ENCODE measurements at places on chromosomes 7 and 10.

DNA sequence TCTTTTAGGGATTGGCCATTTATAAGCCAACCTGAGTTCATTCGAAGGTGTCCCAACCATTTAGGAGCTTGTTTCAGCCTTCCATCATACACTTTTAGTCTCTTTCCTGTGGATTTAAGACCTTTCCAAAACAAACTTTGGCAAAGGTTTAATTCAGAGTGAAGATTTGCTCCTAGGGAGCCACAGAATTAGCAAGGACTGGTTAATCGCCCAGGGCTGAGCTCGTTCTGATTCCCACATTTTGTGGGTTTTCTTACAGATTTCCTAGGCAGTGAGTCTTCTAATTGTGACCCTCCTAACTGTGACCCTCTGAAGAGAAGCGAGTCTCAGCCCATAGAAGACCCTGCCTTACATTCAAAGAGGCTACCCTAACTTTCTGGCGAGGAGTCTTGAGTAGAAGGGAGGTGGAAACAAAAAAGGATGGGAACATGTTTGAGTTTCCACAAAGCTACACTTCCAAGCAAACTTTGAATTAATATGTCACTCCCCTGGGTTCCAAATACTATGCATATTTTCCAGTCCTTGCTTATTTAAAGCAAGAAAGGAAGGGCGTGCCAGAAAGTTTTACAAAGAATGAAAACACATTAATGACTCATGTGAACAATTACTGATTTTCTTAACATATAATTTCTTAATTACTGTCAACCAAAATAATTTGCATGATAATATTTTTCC, 118.3 kb downstream of the ARID5B start:
- DNase-seq: no peak

GRCh38 chr10:90887555-90887954, 15.8 kb downstream of the RPP30 start:
- no peak for DNase-seq

GRCh38 chr10:14564268-14564744, 210.4 kb downstream of the FAM107B start:
- no peak for DNase-seq

- DNase-seq: no peak
Measured at GRCh38 chr10:121531076-121531829, 67.0 kb downstream of the FGFR2 start.

DNA sequence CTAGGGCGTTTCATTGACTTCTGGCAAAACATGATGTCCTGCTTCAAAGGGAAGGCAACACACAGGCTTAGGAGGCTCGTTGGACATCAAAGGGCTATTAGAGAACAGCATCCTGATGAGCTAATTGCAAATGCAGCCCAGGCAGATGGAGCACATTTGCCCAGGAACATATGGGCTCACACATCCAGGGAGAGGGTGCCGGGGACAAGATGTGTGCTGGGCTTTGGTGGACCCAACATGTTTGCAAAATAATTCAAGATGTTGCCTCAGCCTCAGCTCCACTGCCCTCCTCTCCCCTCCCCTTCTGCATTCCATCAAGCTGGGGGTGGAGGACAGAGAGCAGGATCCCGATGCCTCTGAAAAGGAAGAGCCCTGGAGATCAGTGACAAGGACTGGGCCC, 217.1 kb upstream of the ZMIZ1 start:
- no peak for DNase-seq

DNA sequence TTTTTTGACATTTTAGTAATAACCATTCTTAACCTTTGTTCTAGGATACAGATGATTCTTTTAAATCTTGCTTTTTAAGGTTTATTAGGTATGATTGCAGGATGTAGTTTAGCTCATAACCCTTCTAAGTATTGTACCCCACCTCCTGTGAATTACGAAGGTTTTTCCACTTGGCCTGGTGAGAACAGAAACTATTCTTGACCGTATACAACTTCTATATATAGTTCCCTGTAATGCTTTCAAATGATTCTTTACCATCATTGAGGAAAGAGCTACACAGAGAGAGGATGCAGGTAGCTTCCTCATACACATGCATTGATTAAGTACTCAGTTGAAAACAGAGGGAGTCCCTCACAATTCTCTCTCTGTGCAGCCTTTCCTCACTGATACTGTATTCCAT, 86.3 kb downstream of the PALS2 start:
- no peak for DNase-seq

DNA sequence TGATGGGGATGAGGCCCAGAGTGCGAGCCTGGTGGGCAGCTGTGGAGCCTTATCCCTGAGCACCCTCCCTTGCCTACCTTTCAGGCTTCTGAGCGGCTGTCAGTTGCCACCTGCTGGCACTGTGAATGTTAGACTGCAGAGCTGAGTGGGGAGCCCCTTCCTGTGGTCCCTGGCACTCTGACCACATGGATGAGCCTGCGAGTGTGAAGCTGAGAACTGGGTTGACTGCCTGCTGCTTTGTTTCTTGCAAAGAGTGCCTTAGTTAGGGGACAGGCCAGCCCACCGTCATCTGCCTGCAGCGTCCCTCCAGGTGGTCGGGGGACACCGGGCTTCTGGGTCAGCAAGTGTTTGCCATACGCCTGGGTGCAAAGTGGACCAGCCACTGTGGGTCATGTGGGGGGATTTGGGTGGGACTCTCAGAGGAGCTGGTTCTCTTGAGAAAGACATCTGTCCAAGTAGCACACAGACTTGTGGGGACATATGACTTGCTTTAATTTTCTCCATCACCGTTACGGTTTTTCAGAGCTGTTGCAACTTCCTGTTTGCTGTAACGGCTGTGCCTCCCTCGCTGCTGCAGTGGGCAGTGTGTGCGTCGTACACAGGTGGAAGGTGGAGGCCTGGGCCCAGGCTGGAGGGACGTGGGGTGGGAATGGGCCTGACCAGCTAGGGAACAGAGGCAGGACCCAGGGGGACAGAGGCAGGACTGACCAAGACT, 13.7 kb downstream of the INPP5A start:
- peak; percentile 60 for DNase-seq

DNA sequence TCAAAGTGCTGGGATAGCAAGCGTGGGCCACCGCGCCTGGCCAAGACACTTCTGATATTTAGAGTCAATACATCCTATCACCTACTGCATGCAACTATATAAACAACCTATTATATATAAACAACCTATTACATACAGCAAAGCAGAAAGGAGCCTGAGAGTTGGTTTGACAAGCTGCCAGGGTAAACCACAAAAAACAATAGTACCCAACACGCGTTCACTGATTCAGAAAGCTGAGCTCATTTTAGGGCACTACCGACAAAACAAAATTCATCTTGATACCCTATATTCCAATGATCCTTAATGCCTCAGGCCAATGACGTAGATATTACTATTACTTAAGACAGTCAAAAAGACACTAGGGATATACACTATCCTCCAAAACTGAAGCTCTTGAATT, 16.2 kb downstream of the MALSU1 start:
- DNase-seq: no peak

GRCh38 chr10:78462176-78462575, 428.5 kb downstream of the RPS24 start:
- no peak for DNase-seq

DNA sequence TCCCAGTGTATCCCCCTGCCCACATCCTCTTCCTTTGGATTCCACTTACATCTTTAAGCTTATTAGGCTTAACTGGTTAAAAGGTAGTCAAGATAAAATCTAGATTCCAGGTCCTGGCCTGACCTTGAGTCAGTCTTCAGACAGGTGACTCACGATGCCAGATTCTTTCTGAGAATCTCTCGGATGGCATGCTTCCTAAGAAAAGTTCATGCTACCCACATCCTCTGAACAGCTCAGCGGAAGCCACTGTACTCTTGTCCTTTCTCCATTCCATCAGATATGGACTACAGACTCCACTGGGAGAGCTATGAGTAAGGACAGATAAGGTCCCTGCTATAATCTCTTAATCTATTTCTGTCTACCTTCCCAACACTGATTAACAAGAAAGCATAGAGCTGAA, 43.4 kb downstream of the DNMBP start:
- no peak for DNase-seq

- DNase-seq: no peak
Measured at GRCh38 chr7:35355199-35355598, 101.3 kb upstream of the TBX20 start.

- no peak for DNase-seq
Measured at GRCh38 chr10:68086910-68087684, 12.0 kb upstream of the HERC4 start.

GRCh38 chr10:100802607-100803006, 57.2 kb downstream of the PAX2 start:
- DNase-seq: peak; percentile 22

DNA sequence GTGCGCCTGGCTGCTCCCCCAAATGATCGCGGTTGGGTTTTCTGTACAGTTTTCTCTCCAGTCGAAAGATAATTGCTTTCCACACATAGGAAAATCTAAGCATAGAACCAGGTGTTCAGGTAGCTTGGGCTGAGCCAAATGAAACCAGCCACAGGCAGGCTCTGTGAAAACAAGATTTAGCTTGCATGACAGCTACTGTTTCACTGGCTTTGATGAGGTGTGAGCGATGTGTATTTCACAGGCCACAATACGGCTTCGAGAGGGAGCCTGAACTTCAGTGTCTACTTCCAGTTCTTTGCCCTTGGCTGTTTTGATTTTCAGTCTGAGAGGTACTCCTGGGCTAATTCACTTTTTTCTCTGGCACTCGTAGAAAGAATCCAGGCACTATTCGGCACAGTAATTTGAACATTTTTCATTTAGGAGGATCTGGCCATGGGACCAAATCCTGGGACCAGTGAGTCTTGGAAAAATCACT, 110.5 kb downstream of the JCAD start:
- no peak for DNase-seq

- no peak for DNase-seq
Measured at GRCh38 chr10:15325243-15325943, 45.7 kb downstream of the FAM171A1 start.

- DNase-seq: no peak
Measured at GRCh38 chr10:82505009-82505408, 630.0 kb downstream of the NRG3 start.

GRCh38 chr7:116348346-116348745, 138.0 kb downstream of the TES start:
- DNase-seq: no peak
